Mesothelial cell of epicardium (in vitro differentiated cells): ENCODE measurements at places on chromosomes 7 and 10. TPM values are rescaled to one million over a fixed set of nuclear protein-coding genes. Genes with fewer than 3 reads are reported as not detected.

GRCh38 chr10:128825626-128826025 lies 641.4 kb upstream of the MGMT start:
- H3K27me3 ChIP-seq = peaks cover 49% of the 10 kb centered on the region
- H3K4me3 ChIP-seq = no peak overlapping the region
- H3K27ac ChIP-seq = no peak overlapping the region
- no peak for DNase-seq
- peaks cover 8% of the 10 kb centered on the region for H3K4me1 ChIP-seq

- H3K27me3 ChIP-seq = no peaks in the 10 kb centered on the region
- H3K36me3 ChIP-seq = no peaks in the 10 kb centered on the region
- H3K4me3 ChIP-seq = no peak overlapping the region
- no peak overlapping the region for H3K27ac ChIP-seq
- H3K4me1 ChIP-seq = peaks cover 12% of the 10 kb centered on the region
- no peak for DNase-seq
Measured at GRCh38 chr10:130128922-130129321, 7.3 kb upstream of the GLRX3 start.

GRCh38 chr10:70274643-70275042 lies 9.2 kb downstream of the NPFFR1 start:
- peaks cover 20% of the 10 kb centered on the region for H3K27me3 ChIP-seq
- DNase-seq = no peak
- H3K4me1 ChIP-seq = no peaks in the 10 kb centered on the region
- no peak overlapping the region for H3K27ac ChIP-seq
- H3K36me3 ChIP-seq = no peaks in the 10 kb centered on the region

DNA sequence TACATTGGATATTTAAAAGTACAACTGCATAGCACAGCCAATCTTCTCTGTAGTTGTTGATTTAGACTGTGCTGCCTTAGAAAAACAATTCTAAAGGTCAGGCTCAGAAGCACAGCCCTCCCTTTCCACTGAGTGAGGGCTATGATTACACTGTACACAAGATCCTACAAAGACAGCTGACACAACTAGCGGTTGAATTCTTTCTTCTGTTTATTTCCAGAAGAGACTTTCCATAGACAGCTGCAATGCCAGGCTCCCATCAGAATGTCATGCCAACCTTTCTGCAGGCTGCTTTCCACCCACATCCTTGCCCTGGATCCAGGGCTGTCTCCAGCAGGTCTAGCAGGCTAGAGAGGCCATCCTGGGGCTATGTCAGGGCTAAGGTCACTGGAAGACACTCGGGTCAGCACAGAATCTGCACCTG lies 39.3 kb downstream of the FAM13C start:
- H3K4me1 ChIP-seq = peaks cover 20% of the 10 kb centered on the region
- peaks cover 6% of the 10 kb centered on the region for H3K36me3 ChIP-seq
- no peak for DNase-seq
- H3K27ac ChIP-seq = no peak overlapping the region

The LBX1 gene
- total RNA-seq = not detected in 3 replicates
